Stimulated activated CD8-positive, alpha-beta memory T cell treated with anti-CD3 and anti-CD28 coated beads, Interleukin-7, amount 100 ng/mL, for 4 hours (primary cell): ENCODE measurements at places on chromosomes 1 and 21.

DNA sequence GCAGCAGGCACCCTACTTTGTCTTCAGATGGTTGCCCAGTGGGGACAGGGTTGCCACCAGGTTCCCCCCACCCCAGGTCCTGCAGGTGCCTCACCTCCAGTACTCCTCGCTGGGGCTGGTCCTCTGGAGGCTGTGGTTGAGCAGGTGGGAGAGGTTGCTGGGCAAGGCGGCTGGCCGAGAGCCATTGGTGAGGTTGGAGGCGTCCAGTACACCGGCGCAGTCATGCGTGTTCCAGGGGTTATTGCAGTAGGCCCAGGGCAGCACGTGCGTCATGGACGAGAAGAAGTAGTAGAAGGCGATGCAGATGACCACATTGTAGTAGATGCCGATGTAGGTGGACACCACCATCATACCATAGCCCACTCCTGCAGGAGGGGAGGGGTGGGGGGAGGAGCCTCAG is 16.9 kb downstream of the CCDC24 start:
- DNase-seq = no peak

- no peak for DNase-seq
Observed at GRCh38 chr1:54464477-54465146, 58.4 kb upstream of the SSBP3 start.

- DNase-seq = no peak
Observed at GRCh38 chr1:1304331-1305299, 3.1 kb downstream of the ACAP3 start.

DNA sequence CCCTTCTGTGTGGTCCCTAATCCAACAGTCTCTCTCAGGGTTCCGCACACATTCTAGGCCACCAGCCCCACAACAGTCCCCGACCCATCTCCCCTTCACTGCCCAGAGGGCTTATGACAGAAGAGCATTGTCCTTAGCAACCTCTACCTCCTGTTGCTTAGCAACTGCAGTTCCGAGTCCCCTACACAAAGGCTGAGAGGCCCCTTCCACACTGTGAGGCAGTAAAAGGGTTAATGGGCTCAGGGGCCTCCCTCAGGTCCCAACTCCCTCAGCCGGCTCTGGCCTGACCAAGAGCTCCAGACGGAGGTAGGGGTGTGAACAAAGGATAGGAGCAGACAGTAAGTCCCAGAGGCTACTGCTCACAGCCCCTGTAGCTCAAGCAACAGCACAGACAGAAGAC is 4.3 kb downstream of the IGSF9 start:
- DNase-seq = no peak

- no peak for DNase-seq
Observed at GRCh38 chr1:24980836-24981630, 51.0 kb upstream of the RUNX3 start.

- DNase-seq = no peak
Observed at GRCh38 chr1:216523449-216524190, 100.4 kb upstream of the USH2A start.

GRCh38 chr1:115761601-115762302 is 6.8 kb downstream of the CASQ2 start:
- no peak for DNase-seq
